Stimulated activated CD4-positive, alpha-beta T cell treated with anti-CD3 and anti-CD28 coated beads, TNF-alpha, amount 100 ng/mL, for 24 hours (primary cell): ENCODE measurements at places on chromosomes 12 and 14.

DNA sequence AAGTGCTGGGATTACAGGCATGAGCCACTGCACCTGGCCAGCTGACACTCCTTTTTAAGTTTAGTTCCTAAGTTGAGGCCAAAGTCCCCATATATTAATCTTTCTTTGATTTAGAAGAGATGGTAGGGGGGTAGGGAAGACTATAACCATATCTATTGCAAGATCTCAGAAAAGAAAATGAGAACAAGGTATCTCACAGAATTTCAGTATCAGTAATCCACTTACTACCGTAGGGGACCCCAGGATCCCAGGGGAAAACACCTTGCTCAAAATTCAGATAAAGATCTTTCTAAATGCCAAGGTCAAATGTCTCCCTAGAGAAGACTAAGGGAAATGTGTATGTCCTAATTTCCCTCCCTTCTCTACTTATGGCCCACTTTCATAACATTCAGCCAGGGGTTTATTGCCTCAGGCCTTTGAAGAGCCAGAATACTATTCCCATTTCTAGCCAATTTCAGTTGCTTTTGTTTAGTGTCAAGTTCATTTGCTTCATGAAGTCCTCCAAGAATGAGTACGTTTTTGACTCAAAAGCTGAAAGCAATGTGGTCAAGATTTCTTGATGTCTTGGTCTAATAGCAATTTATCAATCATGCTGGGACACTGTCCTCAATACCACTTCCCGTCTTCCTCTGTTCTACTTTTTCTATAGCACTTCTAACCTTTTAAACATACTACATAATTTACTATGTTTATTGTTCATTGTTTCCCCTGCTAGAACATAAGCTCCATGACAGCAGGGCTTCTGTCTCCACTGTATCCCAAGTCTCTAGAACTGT lies 86.3 kb downstream of the DCAF5 start:
- no peak for DNase-seq

GRCh38 chr14:97106609-97107008 lies 309.4 kb downstream of the VRK1 start:
- DNase-seq = no peak

- peak; percentile 27 for DNase-seq
These were observed 417.0 kb downstream of the DPF3 start for GRCh38 chr14:72476657-72477499.

- no peak for DNase-seq
These were observed 61.1 kb downstream of the TESC start for GRCh38 chr12:117038023-117038680.

GRCh38 chr14:54776361-54777001 lies 126.1 kb downstream of the GCH1 start:
- peak; percentile 57 for DNase-seq

DNA sequence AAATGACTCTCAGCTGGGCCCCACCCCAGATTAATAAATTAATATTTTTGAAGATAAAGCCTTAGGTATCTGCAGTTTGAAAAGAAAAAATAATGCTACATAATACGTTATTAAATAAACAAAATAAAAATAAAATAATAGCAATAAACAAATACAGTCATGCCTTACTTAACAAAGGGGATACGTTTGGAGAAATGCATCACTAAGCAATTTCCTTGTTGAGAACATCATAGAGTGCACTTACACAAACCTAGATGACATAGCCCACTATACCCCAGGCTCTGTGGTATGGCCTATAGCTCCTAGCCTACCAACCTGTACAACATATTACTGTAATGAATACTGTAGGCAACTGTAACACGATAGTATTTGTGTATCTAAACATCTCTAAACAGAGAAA lies 7.1 kb upstream of the EGLN3 start:
- no peak for DNase-seq

DNA sequence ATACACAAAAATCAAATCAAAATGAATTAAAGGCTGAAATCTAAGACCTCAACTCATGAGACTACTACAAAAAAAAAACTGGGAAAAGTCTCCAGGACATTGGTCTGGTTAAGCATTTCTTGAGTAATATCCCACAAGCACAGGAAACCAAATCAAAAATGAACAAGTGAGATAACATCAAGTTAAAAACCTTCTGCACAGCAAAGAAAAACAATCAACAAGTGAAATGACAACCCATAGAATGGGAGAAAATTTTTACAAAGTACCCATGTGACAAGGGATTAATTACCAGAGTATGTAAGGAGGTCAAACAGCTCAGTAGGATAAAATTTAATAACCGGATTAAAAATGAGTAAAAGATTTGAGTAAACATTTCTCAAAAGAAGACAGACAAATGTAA lies 338.7 kb downstream of the SLC16A7 start:
- DNase-seq = no peak
